NCI-H2081 treated with DMSO at 0.1 percent for 48 hours (cell line): ENCODE measurements at places on chromosomes 7 and 10.

- no peak for DNase-seq
Observed at GRCh38 chr7:158394936-158395335, 192.7 kb downstream of the PTPRN2 start.

DNA sequence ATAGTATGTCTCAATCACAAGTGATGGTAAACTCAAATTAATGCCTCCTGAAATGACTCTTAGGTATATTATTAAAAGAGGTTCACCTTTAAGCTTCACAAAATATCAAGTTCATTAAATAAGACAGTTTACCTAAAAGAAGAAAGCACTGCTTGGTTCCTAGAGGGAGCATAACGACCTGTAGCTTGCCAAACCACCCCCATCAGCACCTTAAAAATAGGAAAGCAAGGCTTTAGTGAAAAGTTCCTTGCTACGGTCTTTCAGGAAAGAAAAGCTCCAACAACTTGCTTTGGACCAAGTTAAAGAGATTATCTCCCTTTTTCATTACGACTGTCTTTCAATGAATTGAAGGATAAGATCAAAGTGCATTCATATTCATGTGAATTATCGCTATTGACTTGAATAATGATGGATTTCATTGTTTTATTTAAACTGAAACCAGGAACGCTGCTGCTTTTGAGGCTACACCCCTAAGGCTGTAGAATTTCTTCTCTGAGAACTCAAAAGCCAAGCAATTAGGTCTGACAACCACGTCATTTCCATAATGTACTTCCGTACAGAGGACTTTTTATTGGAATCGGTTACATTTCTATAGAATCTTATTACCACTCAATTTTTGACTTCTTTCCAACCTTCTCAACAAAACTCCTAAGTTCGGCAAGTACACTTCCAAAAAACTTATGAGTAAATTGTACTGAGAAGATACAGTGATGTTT, 7.0 kb upstream of the SPAG6 start:
- no peak for DNase-seq

GRCh38 chr7:119783799-119784198, 489.2 kb upstream of the KCND2 start:
- DNase-seq: no peak

DNA sequence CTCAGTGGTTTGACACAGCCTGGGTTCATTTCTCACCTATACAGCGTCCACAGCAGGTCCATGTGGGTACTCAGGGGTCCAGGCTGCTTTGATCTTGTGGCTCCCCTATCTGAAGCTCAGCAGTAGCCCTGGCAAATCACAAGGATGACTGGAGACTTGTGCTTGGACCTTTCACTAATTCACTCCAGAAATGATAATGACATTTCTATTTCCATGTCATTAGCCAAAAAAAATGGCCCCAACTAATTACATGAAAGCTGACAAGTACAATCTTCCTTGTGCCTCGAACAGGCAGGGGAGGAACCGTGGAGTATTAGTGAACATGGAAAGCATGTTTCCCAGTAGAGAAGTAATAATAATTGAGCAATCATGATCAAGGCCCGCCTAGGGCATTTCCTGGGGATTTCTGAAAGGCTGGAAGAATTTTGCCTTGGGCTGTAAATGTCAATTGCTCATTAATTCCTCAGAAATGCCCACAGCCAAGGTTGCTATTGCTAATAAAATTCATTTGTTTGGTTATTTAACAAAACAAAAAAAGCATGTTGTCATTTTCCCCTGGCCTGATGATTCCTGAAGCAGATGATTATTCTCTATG, 586.1 kb downstream of the SDK1 start:
- no peak for DNase-seq

DNA sequence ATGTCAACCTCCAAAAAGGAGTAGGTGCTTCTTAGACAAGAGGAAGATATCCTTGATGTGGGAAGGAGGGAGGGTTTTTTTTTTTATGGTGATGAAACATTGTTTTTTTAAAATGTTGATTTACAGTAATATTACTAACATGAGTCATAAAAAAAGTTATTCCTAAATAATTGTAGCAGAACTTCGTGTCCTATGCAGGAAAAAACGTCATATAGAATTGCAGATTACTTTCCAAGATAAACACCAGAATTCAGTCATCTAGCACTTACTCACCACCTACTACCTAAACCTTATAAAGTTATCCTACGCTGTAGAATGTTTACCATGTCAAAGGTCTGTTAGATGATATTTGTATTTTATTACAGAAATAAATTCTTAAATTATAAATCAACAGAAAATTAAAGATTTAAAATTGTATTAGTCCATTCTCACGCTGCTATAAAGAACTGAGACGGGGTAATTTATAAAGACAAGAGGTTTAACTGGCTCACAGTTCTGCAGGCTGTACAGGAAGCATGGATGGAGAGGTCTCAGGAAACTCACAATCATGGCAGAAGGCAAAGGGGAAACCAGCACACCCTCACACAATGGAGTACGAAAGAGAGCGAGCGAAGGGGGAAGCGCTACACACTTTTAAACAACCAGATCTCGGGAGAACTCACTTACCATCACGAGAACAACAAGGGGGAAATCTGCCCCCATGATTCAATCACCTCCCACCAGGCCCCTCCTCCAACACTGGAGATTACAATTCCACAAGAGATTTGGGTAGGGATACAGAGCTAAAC, 105.2 kb upstream of the NEBL start:
- no peak for DNase-seq

- DNase-seq: no peak
Observed at GRCh38 chr10:14707481-14707880, 67.2 kb downstream of the FAM107B start.

GRCh38 chr10:78948621-78949030, 120.1 kb upstream of the ZMIZ1 start:
- DNase-seq: no peak

DNA sequence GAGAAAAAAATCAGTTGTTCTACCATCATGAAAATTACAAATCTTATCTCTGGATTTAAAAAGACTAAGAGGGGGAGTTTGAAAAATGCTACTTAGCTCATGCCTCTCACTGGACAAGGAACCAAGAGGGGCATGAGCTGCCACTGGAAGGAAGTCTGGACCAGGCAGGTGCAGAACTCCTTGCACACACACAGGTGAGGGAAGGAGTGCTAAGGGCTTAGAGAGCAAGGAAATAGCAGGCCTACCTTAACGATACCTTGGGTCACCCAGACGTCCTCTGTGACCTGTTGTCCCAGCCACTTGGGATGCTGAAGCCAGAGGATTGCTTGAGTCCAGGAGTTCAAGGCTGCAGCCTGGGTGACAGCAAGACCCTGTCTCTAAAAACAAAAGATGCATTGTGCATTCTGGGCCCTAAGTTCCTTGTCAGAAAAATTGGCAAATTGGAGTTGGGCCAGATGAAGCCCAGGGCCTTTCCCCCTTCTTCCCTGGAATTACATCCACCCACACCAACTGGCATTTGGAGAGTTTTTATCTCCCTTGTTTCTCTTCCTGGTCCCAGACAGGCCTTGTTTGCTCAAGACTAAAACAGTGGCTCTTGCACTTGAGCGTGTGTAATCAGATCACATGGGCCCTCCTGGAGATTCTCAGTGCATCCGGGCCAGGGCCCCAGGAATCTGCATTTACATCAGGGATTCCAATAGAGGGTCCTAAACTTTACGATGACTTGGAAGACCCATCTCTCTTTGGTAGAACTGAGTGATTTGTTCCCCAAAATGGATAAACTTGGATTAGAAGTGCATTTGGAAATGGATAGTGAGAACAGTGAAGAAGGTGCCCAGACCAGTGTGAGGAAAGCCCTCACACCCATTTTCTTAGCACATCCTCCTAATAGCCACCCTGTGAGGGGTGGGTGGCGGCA, 3.0 kb downstream of the DDIT4 start:
- no peak for DNase-seq

- no peak for DNase-seq
Observed at GRCh38 chr7:118183428-118183785, 557 bp upstream of the LSM8 start.

DNA sequence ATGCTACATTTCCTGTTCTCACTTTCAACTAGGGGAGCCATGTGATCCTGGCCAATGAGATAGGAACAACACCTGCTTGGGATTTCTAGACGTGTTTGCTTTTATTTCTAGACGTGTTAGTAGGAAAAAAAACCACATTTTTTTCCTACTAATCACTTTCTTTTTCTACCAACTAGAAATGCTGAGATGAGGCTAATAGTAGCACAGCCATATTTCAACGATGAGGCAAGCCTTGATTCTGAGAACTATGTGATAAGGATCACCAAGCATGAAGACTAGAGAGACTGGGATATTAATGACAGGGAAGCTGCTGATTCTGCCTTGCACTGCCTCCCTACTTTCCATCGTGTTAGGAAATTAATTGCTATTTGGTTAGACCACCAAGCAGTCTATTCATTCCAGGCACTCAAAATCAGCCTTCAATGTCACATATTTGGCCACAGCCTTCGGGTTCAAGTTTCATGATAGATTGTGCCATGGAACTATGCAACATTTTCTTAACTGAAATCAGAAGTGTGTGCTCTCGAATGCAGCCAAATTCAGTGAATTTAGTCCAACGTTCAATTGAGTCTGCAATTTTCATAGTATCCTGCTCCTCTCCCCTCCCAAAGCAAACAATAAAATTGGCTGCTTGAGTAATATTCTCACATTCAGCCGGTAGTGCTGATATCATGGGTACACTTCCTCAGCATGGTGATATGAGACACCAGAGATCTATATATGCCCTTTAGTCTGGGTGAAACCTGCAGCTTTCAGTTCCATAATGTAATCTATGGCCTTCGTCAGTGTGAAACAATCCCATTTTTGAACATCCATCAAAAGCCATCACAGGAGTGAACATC, 98.1 kb downstream of the GPR37 start:
- no peak for DNase-seq

- peak; percentile 32 for DNase-seq
Observed at GRCh38 chr7:2821161-2821841, 22.8 kb downstream of the GNA12 start.

GRCh38 chr10:100339236-100339635, 7.8 kb upstream of the SCD start:
- no peak for DNase-seq

DNA sequence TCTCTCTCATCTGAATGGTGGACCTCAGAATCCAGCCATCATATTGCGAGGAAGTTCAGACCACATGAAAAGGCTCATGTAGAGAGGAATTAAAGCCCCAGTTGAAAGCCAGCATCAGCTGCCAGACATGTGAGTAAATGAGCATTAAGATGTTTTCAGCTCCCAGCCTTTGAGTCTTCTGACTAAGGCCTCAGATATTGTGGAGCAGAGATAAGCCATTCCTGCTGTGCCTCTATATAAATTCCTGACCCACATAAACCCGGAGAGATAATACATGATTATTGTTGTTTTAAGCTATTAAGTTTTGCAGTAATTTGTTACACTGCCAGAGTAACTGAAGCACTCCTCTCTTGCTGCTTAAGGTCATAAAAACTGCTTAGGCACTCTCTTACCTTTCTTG, 14.6 kb downstream of the FAM149B1 start:
- DNase-seq: no peak

- DNase-seq: no peak
Observed at GRCh38 chr10:23100331-23101030, 5.1 kb downstream of the MSRB2 start.

- no peak for DNase-seq
Observed at GRCh38 chr7:100804681-100805431, 22.5 kb downstream of the EPHB4 start.

- DNase-seq: no peak
Observed at GRCh38 chr7:94472608-94473007, 37.0 kb upstream of the CASD1 start.

- no peak for DNase-seq
Observed at GRCh38 chr7:98956469-98956868, 78.1 kb downstream of the TRRAP start.

DNA sequence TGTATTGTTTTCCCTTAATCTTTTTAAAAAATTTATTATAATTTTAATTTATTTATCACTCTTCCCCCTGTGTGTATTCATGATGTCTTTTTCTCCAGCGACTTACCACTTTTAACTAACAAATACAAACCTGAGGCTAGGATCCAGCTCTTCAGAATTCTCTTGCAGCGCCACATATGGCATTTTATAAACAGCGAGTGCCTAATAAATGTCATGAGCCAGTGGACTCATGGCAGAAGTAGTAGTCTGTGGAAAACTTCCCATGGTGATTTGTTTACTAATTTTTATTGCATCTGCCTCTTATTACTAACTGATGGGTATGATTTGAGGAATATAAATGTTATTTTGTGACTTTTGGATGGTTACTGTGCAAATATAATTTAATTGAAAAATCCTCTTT, 102.9 kb downstream of the EXOC4 start:
- DNase-seq: no peak

DNA sequence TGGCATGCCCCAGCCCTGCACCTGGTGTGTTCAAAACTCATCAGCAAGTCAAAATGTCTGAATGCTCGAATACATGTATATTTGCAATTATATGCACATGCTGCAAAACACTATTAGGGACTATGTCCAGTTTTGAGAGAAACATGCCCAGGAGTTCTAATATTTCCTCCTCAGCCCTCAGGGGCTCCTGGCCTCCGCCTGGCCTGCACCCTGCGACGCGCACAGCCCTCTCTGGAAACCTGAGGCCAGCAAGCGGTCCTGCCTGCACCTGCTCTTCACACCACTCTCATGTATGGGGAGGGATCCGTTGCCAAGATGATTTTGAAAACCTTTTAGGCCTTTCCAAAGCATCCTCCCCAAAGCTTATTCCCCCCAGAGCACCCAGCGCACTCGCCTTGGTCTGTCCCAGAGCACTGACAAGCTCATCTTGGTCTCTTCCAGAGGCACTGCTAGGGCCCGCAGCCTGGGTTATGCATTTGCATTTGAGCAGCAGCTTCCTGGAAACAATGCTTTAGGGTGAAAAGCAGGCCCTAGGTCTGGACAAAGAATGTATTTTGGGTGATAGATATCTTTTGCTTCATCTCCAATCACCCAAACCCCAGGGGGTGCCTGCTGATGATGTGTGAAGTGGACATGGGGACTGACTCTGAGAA, 22.6 kb upstream of the CNPY1 start:
- DNase-seq: no peak

DNA sequence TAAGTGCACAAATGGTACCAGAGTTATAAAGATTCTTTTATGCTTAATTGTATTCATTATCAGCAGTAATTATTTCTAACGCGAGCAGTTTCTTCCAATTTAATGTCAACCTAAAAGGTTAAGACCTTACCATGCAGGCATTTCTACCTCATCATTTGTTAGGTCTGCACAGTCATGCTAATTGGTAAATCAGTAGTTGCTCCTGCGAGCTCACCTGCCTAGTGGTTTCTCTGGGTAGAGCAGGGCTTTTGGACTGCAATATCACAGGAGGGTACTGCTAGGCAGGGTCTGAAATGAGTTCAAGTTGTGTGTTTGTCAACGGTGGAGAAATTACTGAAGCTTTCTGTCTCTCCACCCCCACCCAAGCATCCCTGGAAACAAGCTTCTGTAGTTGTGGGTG, 558.5 kb upstream of the MGMT start:
- no peak for DNase-seq
